ENCODE measurements at places on chromosomes 4 and X. TPM values are rescaled to one million over a fixed set of nuclear protein-coding genes. Genes with fewer than 3 reads are reported as not detected.
A peak's percentile ranks its signal among the peaks of the same experiment; 100 is the strongest.

GRCh38 chrX:29662759-29663503, 552.4 kb upstream of the MAGEB2 start:
- no peak for DNase-seq

- no peak for DNase-seq
Observed at GRCh38 chr4:166763018-166763417, 471.3 kb downstream of the SPOCK3 start.

- peak; percentile 16 for DNase-seq
Observed at GRCh38 chrX:2299871-2300270, 200.9 kb downstream of the DHRSX start.

Gene ZNF280C
- polyA plus RNA-seq = 7.8 TPM

DNA sequence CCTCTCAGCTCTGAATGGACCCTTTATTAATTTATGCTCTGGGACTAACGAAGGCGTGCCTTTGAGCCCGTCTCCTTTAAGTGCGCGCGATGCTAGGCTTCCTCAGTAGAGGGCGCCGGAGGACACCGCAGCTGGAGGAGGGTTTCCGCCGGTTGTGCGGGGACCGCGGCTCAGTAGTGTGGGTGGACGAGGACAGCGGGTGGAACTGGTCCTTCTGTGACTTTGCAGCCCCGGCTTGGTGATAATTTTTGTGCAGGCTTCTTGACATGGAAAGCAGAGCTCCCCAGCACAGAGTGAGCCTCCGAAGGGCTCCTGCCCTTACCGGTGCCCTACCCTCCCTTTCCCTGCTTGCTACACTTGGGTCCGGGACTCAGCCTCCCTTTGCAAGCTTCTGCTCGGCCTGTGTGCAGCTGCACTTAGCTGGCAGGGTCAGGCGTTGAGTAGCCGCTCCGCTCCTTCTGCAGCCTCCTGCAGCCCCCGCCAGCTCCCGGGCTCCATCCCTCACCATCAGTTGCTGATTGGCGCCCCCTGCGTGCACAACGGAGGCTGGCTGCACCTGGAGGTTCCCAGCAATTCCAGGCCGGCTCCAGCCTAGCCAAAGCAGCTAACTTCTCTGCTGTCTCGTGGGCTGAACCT, 26.8 kb upstream of the BOD1L1 start:
- peak; percentile 87 for DNase-seq

Gene PNMA5
- 0.08 TPM for polyA plus RNA-seq

- no peak for DNase-seq
Observed at GRCh38 chr4:52780617-52781354, 29.6 kb upstream of the ERVMER34-1 start.

Gene F11
- polyA plus RNA-seq = not detected

- no peak for DNase-seq
Observed at GRCh38 chr4:107647591-107647990, 72.4 kb downstream of the PAPSS1 start.

DNA sequence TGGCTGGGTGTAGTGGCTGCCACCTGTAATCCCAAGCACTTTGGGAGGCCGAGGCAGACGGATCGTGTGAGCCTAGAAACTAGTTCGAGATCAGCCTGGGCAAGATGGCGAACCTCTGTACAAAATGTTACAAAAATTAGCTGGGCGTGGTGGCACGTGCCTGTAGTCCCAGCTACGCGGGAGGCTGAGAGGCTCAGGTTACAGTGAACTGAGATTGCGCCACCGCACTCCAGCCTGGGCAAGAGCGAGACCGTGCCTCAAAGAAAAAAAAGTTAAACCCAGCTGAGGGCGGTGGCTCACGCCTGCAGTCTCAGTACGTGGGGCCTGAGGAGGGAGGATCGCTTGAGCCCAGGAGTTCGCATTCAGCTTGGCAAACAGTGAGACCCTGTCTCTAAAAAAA, 1.1 kb downstream of the TKTL1 start:
- no peak for DNase-seq

DNA sequence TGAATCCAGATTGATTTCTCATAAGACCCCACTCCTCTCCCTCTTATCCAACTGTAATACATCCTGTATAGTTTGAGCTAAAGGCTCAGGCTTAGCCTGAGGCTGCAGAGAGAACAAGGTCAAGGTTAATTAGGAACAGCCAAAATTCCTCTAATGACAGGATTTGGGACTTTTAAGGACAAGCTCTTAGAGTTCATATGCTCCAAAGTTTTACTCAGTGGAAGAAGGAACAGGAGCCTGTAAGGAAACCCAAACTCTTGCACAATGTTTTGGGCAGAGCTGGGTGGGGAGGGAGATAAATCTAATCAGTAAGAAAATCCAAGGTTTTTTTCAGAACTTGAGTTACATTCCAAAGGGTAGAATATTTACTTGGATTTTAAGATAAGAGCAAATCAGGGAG, 238.8 kb downstream of the QDPR start:
- DNase-seq = no peak

DNA sequence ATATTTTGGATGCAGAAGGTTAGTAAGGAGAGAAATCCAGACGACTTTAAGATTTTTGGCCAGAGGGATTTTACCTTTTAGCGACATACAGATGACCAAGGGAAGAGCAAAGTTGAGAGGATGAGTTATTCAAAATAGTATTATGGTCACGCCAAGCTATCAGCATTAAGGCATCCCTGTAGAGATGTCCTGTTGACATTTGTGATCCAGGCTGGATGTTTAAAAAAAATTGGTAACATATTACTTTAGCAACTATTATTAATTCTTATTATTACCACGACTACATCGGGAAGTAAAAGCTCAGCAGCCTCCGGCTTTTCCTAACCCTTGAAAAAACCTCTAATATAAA, 562 bp upstream of the OSTC start:
- DNase-seq = no peak

GRCh38 chr4:26248647-26249046, 72.2 kb upstream of the RBPJ start:
- peak; percentile 90 for DNase-seq

DNA sequence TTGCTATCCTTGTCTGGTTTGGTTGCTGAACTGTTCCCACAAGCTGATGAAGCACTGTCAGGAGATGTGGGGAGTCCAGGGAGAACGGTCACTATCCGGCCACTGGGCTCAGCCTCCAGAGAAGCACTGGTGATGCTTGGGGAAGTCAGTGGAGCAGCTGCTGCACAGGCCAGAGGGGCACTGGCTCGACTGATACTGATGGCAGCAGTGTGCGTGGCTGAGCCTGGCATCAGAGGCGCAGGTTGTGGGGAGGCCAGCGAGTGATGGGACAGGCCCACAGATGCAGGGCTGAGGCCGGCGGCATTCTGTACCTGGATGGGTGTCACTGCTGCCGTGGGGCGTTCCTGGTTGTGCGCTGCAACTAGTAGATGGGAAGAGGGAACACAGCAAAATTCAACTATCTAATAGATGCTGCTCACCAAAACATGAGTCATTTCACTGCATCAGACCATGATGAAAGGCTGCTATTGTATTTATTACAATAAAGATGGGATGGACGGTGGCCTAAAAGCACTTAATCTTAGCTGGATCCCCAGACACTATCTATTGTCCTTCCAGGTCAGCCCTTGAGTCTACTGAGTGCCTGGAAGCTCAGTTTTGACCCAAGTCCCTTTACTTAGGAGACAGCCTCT, 106.3 kb upstream of the CBR4 start:
- DNase-seq = no peak

GRCh38 chr4:150212927-150213326, 134.7 kb downstream of the DCLK2 start:
- DNase-seq = no peak

Gene SLC7A11
- 0.38 TPM for polyA plus RNA-seq

GRCh38 chr4:147985376-147985775, 253.5 kb downstream of the ARHGAP10 start:
- DNase-seq = no peak

- DNase-seq = peak; percentile 81
Observed at GRCh38 chr4:128810331-128810870, 901 bp downstream of the JADE1 start.

Gene HMX1
- 0.17 TPM for polyA plus RNA-seq

Gene ZFX
- 28.2 TPM for polyA plus RNA-seq

DNA sequence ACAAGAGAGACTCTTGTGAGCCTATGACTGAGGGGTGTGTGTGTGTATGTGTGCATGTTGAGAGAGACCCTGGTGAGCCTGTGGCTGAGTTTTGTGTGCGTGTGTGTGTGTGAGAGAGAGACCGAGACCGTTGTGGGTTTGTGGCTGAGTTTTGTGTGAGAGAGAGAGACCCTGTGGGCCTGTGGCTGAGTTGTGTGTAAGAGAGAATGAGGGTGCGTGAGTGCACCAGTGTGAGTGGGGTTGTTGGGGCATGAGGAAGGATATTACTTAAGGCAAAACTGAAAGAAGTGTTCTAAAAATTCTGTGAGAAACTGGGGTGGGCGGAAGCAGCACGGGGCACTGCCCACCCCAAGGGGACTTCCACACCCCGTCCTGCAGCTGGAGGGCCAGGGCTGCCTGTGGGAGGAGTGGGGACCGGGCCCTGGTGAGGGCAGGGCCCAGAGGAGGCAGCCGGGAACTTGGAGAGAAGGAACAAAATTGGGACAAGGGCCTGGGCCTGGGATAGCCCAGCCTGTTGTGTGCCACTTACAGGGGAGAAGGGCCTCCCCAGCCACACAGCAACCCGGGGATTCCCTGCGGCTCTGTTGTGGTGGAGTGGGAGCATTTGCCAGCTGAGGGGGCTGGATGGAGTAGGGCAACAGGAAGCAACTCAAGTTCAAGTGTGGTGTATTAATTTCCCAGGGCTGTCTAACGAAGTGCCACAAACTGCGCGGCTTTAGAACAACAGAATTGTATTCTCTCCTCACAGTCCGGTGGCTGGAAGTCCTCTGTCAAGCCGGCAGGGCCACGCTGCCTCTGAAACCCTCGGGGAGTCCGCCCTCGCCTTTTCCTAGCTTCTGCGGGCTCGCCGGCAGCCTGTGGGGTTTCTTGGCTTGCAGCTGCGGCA, 22.1 kb downstream of the TMEM131L start:
- DNase-seq = no peak

Gene CHRNA9
- not detected for polyA plus RNA-seq

Gene STATH
- polyA plus RNA-seq = not detected

GRCh38 chr4:82493721-82494425, 63.5 kb downstream of the ENOPH1 start:
- no peak for DNase-seq

DNA sequence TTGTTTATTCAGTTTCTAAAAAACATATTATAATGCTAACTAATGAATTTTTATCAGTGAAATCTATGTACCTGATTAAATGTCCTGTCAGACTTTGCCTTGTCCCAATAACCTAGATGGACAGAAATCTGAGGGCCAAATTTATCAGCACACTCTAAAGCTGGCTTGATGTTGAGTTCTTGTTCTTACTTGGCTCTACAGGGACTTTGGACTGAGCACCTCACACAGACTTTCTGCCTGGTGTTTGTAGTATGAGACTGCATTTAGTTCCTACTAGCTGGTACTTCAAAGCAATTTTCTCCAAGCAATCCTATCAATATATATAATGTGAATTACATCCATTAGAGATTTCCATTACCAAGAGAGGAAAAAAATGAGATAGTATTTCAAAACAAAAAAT, 37.8 kb downstream of the INTS12 start:
- DNase-seq = no peak

Gene MTMR8
- 1.8 TPM for polyA plus RNA-seq

DNA sequence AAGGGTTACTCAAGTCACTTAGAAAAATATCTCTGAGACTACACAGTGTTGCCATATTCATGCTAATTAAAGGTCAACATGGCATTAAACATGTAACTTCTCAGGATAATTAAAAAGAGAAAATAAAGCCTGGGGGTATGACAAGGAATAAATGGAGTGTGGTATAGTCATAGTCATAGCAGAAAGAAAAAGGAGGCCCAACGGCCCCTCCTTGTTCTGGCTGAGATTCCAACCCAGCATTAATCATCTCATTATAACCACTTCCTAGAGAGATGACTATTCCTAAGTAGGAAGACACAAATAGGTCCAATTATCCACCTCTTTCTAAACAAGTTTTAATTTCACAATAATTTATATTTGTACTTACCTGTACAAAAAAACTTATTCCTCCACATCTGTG, 778.4 kb upstream of the AADAT start:
- no peak for DNase-seq

GRCh38 chr4:153345012-153345981, 809 bp downstream of the MND1 start:
- peak; percentile 52 for DNase-seq

Data from muscle of back (tissue), 13 donors.